ENCODE measurements at places on chromosomes 3 and 15. TPM values are rescaled to one million over a fixed set of nuclear protein-coding genes. Genes with fewer than 3 reads are reported as not detected.

Gene C3orf22
- not detected for total RNA-seq

Gene ARPIN
- 22.3 TPM for total RNA-seq

DNA sequence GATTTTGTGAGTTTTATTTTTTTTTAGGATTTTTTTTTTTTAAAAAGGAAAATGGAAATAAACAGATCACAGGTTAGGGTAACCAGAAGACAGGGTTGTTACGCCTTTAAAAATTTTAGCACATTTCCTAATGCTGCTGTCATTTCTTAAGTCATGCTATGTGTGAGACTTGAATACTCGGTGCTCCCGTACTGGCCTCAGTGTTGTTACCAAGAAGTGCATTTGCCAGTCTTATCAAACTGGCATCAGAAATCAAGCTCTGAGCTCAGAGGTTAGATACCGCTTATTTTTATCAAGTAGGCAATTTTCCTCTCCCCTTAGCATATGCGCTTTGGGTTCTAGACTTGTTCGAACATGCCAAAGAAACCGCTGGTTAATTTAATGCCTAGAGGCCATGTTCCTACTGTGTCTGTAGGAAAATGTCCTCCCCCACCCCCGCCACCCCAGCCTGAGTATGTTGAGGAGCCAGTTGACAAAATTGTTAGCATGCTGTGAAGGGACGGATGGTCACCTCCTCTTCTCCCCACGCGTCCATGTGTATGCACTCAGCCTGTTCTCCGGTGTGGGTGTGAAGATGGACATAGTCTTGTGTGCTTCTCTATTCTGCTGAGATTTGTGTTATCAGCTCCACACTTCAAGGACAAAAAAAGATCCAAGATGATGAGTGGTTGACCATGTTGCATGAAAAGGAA is 88.9 kb downstream of the ITPR1 start:
- no peaks in the 10 kb centered on the region for H3K4me1 ChIP-seq
- peak overlapping the region; percentile 16 for H3K27ac ChIP-seq
- H3K36me3 ChIP-seq = no peaks in the 10 kb centered on the region
- H3K27me3 ChIP-seq = no peaks in the 10 kb centered on the region
- H3K4me3 ChIP-seq = no peak overlapping the region

Gene CX3CR1
- 2.8 TPM for total RNA-seq

DNA sequence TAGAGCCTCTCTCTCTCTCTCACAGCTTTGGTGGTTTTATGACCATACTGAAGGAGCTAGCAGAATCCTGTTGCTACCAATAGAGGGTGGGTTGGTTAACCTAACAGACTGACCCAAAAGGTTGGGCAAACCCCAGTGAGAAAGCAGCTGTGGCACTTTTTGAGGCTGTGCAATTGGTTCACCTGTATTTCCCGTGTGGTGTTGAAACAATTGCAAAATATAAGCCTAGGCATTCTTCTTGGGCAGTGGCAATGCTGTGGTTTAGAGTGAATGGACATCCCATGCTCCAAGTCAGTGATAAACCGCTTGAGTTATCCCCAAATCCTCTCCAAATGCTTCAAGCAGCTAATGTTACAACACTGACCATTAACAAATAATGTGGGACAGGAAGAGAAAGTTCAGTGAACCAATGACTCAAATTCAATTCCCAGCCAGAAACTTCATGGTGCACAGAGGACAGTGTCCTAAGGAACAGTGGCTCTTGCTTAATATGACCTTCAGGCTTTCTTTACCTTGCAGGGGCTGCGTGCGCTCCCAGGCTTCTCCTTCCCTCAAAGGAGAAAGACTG is 261.9 kb upstream of the ICE2 start:
- DNase-seq = no peak
- no peak overlapping the region for H3K27ac ChIP-seq
- H3K27me3 ChIP-seq = no peaks in the 10 kb centered on the region
- H3K4me1 ChIP-seq = no peaks in the 10 kb centered on the region
- H3K4me3 ChIP-seq = no peak overlapping the region

Gene CSPG5
- total RNA-seq = 0.98 TPM

GRCh38 chr3:159149633-159150032 is 347.8 kb downstream of the MFSD1 start:
- no peaks in the 10 kb centered on the region for H3K36me3 ChIP-seq
- no peak overlapping the region for H3K4me3 ChIP-seq
- no peaks in the 10 kb centered on the region for H3K27me3 ChIP-seq
- DNase-seq = no peak
- H3K27ac ChIP-seq = no peak overlapping the region

GRCh38 chr15:70032509-70032908 is 65.2 kb downstream of the TLE3 start:
- no peak overlapping the region for H3K27ac ChIP-seq
- H3K4me1 ChIP-seq = no peaks in the 10 kb centered on the region
- no peak overlapping the region for H3K4me3 ChIP-seq
- no peaks in the 10 kb centered on the region for H3K27me3 ChIP-seq
- no peaks in the 10 kb centered on the region for H3K36me3 ChIP-seq

Gene VPS39
- 116 TPM for total RNA-seq

All from breast epithelium (tissue), 4 donors.